ENCODE measurements at places on chromosomes 5 and 9.
A peak's percentile ranks its signal among the peaks of the same experiment; 100 is the strongest.

DNA sequence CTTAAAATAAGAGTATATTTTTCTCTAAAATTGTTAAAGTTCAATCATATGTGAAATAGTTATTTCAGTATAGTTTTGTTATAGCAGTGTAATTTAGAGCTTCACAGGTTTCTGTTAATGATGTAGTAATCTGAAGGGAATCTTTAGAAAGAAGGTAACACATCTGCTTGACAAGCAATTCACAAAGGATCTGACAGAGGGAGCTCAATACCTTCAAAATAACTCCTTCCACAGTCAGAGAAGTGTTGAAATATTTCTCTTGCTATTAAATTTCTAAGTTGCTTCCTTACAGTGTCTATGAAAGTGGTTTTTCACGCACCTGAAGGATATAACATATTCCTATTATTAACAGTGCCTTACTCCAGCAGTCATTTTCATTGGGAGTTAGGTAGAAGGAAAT lies 44.9 kb downstream of the SLC25A51 start:
- DNase-seq, result peak; percentile 31

DNA sequence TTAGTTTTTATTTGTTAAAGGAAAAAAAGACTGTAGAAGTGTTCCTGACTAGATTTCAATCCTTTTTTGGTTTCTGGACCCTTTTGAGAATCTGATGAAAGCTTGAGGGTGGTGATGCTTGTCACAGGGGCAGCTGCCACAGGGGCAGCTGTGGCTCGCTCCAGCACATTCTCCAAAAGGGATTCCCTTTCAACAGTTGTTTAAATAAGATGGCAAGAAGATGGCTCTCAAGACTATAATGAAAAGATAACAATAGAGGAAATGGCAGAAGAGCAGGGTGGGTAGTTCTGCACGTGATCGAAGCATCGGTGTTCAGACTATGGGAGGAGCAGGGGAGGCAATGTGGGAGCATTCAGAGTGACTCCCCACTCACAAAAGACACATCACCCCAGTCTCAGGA lies 46.5 kb upstream of the TNFAIP8 start:
- no peak for DNase-seq

GRCh38 chr5:147972076-147972840 lies 65.9 kb upstream of the C5orf46 start:
- no peak for DNase-seq

GRCh38 chr9:85483208-85483607 lies 258.5 kb downstream of the AGTPBP1 start:
- DNase-seq, result no peak

- no peak for DNase-seq
Measured at GRCh38 chr5:68333649-68334552, 118.3 kb downstream of the PIK3R1 start.

GRCh38 chr9:135783540-135784245 lies 81.7 kb downstream of the KCNT1 start:
- DNase-seq, result no peak
